ENCODE measurements at places on chromosomes 7 and 10.

DNA sequence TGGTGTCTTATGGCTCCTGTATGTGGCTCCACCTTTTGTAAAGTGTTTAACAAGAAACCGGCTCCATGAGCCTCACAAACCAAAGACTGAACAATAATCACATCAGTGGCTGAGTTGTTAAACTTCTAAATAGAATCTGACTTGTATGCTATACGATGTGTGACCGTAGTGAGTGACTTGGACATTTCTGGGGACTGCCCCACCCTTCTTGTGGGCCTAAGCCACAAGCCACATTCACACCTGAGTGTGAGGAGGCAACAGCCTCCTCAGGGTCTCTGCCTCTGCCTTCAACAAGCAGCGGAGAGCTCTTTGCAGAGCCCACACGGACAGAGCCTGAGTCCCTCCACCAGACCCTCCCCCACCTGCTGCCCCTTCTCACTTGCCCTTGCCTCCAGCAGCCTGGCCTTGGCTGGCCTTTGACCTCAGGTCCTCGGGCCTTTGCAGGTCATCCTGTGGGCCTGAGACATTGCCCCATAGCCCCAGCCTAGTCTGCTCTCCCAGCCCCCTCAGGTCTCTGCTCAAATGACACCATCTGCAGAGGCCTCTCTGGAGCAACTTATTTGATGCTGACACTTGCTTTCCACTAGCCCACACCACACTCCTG is 156.8 kb upstream of the TNS3 start:
- no peak for DNase-seq

DNA sequence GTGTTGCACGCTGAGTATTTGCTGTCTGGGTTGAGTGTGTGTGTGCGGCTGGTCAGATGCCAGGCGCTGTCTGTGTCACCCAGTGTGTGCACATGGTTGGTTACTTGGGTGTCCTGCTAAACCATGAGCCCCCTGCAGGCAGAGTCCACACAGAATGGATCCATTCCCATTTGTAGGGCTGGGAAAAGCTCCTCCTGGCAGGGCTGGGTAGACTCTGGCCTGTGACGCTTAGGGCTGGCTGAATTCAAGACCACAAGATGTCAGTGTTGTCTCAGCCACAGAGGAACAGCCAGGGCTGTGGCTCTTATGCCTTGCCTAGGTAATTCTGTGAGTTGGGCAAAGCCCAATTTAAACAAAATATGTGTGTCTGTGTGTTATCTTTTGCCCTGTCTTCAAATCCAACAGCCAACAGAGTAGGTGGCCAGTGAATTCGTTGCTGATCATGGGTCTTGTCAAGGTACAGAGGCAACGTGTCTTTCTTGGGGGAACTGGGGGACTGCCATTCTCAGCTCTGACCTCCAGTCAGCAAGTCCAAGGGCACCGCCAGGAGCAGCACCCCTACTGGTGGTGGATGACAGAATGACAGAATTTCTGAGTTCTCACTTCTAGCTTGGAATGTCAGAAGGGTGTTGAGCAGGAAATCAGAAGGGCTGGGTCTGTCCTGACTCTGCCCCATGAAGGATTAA is 285.1 kb downstream of the CCSER2 start:
- no peak for DNase-seq

DNA sequence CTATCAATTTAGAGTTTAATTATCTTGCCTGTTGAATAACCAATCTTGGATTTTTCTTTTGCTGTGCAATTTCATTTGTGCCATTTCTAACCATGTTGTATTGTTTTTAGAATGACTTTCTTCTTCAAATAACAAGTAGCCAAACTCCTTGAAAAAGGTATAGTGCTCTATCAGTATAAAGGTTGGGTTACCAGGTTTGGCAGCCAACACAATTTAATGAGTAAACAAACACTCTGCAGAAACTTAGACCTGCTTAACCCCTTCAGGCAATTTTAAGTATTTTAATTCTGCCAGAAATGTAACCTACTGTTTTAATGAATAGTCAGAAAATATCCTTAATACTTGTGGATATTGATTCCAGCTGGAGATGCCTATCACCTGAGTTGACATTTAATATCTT is 299.8 kb downstream of the ARL4A start:
- no peak for DNase-seq

DNA sequence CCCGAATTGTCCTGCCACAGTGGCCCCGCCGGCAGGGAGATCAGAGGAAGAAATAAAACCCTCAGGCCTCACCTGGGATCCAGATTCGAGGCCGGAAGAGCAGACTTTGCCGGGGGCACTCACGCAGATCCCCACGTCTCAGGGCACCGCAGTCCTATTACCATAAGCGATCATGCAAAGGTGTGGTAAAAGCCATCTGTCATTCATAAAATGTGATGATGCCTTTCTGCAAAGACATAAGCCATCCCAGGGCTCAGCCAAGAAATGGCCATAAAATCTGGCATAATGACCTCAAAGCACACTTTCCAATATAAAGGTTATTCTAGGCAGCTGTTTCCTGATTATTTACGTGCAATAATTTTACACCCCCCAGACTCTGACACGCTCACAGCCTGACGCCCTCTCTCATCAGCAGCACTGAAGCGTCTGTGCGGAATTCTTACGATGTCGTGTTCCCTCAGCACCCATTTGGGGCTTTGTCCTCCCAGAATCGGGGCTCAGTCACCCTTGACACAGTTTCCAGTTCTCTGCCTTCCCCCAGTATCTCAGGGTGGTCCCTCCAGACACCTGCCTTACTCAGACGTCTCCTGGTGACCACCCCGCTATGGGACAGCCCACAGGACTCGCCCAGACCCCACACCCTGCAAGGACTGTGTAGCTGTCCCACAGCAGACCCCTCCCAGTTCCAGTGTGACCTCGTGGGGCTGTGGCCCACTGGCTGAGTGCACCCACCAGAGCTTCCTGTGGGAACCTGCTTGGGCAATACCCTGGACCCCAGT is 74.3 kb upstream of the FAM20C start:
- no peak for DNase-seq

DNA sequence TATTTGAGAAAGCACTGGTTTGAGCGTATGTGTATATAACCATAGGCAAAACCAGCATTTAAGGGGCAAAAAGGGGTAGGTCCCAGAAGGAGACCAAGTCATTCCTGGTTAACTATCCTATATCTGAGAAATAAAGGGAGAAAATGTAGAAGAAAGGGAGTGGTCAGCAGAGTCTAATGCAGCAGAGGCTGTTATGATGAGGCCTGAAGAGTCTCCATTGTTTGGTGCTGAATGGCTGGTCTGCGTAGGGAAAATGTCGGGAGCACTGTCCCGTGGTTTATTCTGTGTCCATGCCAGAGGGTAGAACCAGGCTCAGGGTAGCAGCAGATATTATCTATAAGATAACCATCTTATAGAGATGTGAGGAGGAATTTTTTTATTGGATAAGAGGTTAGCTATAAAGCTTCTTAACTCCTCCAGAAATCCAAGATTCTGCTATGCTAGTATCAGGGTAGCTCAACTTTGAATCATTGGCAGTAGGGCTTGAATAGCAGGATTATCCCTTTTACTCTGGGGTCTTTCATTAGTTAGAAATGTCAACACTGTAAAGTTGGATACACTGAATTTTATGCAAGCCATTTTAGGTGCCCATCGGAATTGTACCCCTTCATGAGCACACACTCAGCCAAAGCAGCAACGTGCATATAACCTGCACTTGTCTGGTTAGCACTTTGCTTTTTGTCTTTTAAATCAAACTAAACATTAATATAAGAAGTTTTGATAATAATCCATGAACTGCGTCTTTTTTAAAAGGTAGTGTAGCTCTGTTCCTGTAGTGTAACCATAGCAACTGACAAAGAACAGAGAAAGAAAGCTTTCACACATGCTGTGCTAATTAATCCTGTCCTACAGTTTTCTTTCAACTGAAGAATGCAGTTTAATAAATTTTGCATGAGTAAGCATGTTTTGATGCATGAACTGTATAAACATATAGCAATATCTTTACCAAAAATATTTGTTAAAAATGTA is 312.0 kb upstream of the FZD1 start:
- DNase-seq: no peak

DNA sequence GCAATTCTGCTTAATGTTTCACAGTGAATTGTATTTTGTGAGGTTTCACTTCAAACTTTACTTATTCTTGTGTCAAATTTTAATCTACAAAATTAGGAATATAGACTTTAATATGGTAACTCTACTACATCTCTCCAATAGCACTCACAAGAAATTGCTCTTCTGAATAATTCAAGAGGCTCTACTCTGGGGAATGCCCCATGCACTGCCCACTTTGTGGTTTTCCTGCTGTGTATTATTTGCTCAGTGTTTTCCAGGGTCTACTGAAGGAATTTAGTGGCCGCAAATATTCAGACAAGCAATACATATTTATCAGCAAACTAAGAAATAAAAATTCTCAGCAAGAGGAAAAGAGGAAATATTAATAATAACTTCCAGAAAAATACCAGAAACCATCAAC is 611.4 kb downstream of the TNS3 start:
- no peak for DNase-seq

- DNase-seq: no peak
These were observed 61.7 kb upstream of the NXPH1 start for GRCh38 chr7:8371742-8372141.

DNA sequence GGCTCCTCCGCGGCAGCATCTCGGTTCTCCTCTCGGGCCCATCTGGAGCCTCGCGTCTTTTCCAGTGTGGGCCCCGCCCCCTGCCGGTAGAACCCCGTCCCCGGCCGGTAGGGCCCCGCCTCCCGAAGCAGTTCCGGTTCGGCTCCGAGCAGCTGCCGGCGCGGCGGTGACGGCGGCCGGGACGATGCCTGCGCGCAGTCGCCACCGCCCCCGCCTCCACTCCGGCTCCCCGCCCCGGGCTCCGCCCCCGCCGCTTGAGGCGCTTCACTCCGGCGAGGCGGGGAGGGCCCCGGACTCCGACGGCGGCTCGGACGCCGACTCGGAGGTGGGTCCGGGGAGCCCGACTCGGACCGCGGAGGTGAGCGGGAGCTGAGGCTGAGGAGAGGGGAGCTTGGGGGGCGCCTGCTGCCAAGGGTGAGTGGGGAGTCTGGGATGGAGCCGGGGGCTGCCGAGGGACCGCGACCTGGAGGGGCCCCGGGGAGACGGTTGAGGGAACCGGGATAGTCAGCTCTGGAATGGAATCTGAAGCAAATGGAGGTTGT is at the start of gene SAMD8:
TSS of gene SAMD8 (plus strand) at position 292 of the 542 bp plus-strand sequence. CDS start 38,873 bp downstream, outside the sequence.
- DNase-seq: peak; percentile 95

GRCh38 chr7:102944241-102944640 is 31.4 kb downstream of the LRRC17 start:
- no peak for DNase-seq

DNA sequence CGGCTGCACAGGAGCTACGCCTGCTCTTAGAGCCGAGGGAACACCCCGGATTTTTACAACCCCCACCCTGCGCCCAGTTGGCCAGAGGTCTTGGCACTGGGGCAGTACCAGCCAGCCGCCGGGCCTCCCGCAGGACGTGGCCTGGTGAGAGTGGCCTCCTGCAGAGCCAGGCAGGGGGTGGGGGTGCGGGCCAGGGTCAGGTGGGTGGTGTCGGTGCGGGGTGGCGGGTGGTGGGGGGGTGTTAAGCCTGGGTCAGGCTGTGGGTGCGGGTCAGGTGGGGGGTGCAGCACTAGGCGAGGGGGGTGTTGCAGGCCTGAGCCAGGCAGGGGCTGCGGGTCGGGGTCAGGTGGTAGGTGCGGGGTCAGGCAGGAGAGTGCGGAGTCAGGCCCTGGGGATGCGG is 647 bp downstream of the ECHS1 start:
- no peak for DNase-seq

DNA sequence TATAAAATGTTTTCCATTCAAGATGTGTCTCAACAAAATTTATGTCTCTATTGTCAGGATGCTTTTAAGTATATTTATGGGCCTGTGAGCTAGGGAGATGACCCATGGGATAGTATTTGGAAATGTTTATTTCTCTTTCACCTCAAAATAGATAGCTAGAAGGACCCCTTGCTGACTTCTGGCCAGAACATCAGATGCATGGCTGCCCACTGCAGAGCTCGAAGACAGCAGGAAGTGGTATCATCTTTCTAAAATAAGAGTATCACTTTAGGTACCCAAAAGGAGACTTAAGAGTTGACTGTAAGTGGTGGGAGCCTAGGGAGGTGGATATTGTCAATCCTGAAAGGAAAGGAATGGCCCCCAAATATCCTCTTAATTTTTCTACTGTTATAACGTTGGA is 264.4 kb downstream of the NEBL start:
- no peak for DNase-seq

DNA sequence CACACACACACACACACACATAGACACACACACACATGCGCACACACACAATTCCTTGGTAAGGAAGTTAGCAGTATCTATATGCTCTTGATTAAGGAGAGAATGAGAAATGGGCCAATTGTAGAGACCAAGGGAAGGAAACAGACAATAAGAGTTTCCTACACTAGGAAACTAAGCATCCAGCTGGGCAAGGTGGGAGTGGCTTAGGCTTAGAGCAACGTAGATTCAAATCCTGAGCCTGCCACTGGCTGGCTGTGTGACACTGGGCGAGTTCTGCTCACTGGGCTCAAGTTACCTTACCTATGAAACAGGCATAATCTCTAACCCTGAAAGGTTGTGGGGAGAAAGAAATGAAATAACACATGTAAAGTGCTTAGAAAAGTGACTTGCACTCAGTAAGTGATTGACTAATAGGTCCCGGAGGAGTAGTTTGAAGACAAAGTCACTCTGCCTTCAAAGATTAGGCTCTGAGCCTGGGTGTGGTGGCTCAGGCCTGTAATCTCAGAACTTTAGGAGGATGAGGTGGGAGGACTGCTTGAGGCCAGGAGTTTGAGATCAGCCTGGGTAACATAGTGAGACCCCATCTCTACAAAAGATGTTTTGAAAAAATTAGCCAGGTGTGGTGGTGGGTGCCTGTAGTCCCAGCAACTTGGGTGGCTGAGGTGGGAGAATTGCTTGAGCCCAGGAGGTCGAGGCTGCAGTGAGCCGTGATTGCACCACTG is 701.4 kb downstream of the PARD3 start:
- no peak for DNase-seq

DNA sequence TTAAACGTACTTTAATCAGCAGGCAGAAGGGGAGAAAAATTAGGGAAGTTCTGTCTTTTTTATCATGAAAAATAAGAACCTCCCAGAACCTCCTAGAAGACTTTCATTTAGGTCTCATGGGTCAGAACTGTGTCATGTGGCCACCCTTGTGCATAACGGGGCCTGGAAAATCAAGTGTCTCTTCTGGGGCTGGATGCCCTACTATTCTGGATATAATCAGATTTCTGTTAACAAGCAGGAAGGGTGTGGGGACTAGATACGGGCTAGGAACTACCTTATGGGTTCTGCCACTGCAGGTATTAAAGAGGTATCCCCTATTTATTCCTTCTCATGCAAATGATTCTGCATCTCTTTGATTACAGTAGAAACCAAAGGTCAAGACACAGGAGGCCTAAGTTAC is 14.1 kb downstream of the LANCL2 start:
- no peak for DNase-seq

DNA sequence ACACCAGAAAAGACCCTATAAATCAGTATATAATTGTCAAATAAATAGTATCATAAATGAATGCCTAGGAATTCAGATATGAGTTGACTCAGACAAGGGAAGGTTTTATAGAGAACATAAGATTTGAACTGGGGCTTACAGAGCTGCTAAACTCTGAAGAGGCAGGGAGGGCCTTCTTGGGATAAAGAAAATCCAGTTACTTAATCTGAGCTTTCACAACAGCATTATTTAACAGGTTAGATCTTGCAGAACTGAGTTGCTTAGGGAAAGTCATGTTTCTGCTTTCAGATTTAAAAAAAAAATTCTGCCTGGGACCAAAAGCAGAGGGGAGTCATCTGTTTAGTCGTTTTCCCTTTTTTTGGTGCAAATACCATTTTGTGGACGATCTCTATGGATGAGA is 594.8 kb upstream of the FZD8 start:
- no peak for DNase-seq
